ENCODE measurements at places on chromosomes 5 and 9. TPM values are rescaled to one million over a fixed set of nuclear protein-coding genes. Genes with fewer than 3 reads are reported as not detected.

The CCDC127 gene
- total RNA-seq, result 2.9 TPM

The IL17B gene
- total RNA-seq, result not detected

The FAM221B gene
- total RNA-seq, result not detected

The BTNL8 gene
- total RNA-seq, result not detected

The JAKMIP2 gene
- total RNA-seq, result 1.5 TPM

DNA sequence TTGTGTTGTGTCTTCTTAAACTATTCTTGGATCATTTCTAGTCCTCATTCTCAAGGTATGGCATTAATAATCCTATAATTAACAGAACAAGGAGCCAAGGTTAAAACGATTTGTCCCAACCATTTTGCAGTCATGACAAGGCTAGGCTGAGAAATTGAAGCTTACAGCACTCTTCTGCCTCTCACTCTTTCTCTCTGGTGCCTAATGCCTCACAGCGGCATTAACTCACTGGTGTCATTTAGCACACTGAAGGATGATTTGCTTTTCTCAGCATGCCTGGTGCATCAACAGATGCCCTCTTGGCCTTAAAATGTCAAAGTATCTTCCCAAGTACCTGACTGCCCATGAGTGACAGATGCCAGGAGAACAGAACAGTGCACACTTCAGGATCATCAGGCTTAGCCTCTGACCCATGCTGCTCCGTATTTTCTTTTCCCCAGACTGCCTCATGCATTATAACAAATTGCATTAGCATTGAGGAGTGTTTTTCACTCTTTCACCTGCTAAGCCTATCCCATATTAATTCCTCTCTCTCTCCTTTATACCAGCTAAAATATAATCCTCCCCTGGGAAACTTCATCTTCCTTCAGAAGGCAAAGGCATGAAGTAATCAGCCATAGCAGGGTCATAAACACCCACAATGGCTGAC is 61.1 kb upstream of the SV2C start:
- H3K4me3 ChIP-seq, result no peak overlapping the region
- H3K27me3 ChIP-seq, result no peaks in the 10 kb centered on the region
- no peak for DNase-seq
- H3K36me3 ChIP-seq, result no peaks in the 10 kb centered on the region
- H3K4me1 ChIP-seq, result no peaks in the 10 kb centered on the region

GRCh38 chr9:124768334-124768733 is 2.8 kb downstream of the NR6A1 start:
- no peaks in the 10 kb centered on the region for H3K27me3 ChIP-seq
- no peak for DNase-seq
- H3K27ac ChIP-seq, result no peak overlapping the region
- H3K36me3 ChIP-seq, result no peaks in the 10 kb centered on the region
- peak overlapping the region; percentile 97 for H3K4me3 ChIP-seq
- H3K4me1 ChIP-seq, result peaks cover 11% of the 10 kb centered on the region

DNA sequence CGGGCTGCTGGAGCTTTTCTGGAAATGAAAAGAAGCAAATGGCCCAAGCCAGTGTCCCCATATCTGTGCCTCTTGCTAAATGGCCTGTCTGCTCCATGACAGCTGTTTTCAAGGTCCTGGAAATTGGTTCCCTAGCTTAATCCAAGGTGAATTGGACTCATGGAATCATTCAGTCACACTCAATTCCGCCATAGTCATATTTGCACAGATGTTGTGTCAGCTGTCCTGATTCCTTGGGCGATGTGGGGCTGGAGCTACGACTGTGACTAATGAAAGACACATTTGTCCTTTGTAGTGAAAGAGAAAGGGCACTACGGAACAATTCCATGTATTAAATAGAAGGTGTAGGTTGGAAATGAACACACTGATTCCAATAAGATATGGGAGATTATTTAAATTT is 102.9 kb upstream of the MEGF10 start:
- H3K27me3 ChIP-seq, result no peaks in the 10 kb centered on the region
- no peak overlapping the region for H3K4me3 ChIP-seq
- no peak overlapping the region for H3K27ac ChIP-seq
- no peak for DNase-seq
- no peaks in the 10 kb centered on the region for H3K36me3 ChIP-seq
- no peaks in the 10 kb centered on the region for H3K4me1 ChIP-seq

- H3K27me3 ChIP-seq, result peaks cover 1% of the 10 kb centered on the region
- H3K4me1 ChIP-seq, result no peaks in the 10 kb centered on the region
- no peak overlapping the region for H3K4me3 ChIP-seq
- no peak for DNase-seq
Measured at GRCh38 chr5:115298811-115299210, 2.4 kb upstream of the CCDC112 start.

DNA sequence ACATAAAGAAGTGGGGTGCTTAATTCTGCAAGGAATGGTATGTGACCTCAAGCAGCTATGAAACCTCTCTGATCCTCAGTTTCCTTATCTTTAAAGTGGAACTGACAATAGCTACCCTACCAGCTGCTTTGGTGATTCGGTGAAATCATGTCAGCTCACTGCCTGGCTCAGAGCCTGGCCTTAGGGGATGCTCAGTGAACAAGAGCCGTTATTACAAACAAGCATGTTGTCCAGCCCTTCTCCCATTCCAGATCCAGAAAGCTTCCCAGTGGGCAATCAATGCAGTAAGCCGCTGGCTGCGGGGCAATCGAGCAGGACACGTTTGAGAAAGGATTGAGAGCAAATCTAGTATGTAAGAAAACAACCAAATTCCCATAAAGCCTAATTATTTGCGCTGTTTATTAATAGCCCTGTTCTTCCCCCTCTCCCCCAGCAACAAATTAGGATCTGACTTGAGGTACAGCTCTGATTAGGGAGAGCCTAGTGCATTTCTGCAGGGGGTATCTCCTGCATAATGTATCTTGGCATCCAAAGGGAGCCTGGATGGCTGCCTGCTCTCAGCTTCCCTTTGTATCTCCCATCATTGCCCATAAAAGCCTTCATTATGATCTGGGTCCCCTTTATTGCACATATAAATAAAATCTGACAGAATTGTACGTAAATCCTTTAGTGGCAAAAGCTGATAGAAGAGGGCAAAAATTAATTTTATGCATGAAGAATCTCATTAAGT is 371.4 kb downstream of the TMEM232 start:
- no peaks in the 10 kb centered on the region for H3K4me1 ChIP-seq
- no peak overlapping the region for H3K4me3 ChIP-seq
- DNase-seq, result no peak
- H3K36me3 ChIP-seq, result no peaks in the 10 kb centered on the region
- no peak overlapping the region for H3K27ac ChIP-seq

GRCh38 chr5:15003511-15003920 is 131.9 kb upstream of the ANKH start:
- DNase-seq, result peak; percentile 13
- H3K27me3 ChIP-seq, result no peaks in the 10 kb centered on the region
- no peaks in the 10 kb centered on the region for H3K36me3 ChIP-seq
- no peak overlapping the region for H3K4me3 ChIP-seq

- H3K4me1 ChIP-seq, result no peaks in the 10 kb centered on the region
- no peaks in the 10 kb centered on the region for H3K27me3 ChIP-seq
- DNase-seq, result no peak
- no peaks in the 10 kb centered on the region for H3K36me3 ChIP-seq
- H3K27ac ChIP-seq, result no peak overlapping the region
Measured at GRCh38 chr9:105445203-105445881, 2.5 kb upstream of the FSD1L start.

- H3K4me3 ChIP-seq, result peak overlapping the region; percentile 67
- peak overlapping the region; percentile 94 for H3K27ac ChIP-seq
- H3K36me3 ChIP-seq, result no peaks in the 10 kb centered on the region
- H3K27me3 ChIP-seq, result no peaks in the 10 kb centered on the region
- H3K4me1 ChIP-seq, result peaks cover 17% of the 10 kb centered on the region
- no peak for DNase-seq
Measured at GRCh38 chr5:43010935-43011315, 29.2 kb downstream of the ANXA2R start.

DNA sequence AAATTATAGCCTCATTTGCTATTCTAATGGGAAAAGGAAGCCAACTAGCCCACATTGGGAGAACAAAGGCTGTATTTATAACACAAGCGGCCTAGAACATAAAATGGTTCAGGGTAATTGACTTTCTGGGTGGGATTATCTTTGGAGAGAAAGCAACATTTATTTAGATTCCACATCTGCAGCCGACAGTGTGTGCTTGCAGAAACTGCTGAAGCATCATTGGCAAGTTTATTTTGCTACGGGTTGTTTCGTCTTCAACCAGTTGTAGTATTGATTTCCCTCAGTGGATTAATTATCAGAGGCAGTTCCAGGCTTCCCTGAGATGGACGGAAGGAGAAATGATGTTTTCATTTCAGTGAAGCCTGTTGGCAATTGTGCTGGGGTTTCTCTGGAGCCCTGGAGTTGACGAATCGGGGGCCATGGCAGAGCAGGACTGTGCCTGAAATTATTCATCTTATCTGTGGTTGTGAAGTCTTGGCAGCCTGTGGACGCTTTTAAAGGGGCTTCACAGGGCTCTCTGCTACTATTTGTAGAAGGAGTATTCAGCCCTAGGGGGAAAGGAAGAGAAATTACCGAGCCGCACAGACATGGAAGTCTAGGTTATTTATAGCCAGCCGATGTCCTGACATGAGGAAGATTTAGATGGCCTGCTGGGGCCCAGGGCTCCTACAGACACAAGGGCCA is 290.6 kb upstream of the IRX4 start:
- H3K4me1 ChIP-seq, result no peaks in the 10 kb centered on the region
- DNase-seq, result no peak
- no peak overlapping the region for H3K27ac ChIP-seq
- H3K4me3 ChIP-seq, result no peak overlapping the region

DNA sequence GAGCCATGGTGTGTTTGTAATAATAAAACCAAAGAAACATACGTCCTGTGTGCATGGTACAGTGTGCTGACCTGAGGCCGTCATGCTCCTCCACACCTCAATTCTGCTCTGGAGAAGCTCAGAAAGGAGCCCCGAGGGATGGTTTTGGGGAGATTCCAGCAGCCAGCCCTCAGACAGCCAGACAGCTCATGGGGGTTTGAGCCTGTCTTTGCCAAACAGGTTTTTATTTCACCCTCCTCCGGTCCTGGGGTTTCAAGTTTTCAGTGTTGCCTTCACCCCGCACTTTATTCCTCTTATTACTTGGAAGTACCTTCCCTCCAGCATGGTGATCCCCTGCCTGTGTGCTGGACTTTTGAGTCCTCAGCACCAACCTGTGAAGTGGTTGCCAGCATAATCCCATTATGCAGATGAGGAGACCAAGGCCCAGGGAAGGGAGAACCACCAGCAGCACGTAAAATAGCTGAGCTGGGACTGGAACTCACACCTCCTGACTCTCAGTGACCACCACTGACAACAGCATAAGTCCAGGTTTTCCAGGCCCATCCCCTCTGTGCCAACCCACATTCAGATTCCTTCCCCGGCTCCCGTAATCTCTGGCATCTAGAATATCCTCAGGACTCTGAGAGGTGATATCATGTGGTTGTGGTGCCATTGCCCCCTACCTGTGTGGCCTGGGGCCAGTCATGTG is 35.1 kb downstream of the TGFBI start:
- no peaks in the 10 kb centered on the region for H3K36me3 ChIP-seq
- H3K4me3 ChIP-seq, result no peak overlapping the region
- no peaks in the 10 kb centered on the region for H3K4me1 ChIP-seq
- no peak for DNase-seq
- H3K27me3 ChIP-seq, result no peaks in the 10 kb centered on the region

DNA sequence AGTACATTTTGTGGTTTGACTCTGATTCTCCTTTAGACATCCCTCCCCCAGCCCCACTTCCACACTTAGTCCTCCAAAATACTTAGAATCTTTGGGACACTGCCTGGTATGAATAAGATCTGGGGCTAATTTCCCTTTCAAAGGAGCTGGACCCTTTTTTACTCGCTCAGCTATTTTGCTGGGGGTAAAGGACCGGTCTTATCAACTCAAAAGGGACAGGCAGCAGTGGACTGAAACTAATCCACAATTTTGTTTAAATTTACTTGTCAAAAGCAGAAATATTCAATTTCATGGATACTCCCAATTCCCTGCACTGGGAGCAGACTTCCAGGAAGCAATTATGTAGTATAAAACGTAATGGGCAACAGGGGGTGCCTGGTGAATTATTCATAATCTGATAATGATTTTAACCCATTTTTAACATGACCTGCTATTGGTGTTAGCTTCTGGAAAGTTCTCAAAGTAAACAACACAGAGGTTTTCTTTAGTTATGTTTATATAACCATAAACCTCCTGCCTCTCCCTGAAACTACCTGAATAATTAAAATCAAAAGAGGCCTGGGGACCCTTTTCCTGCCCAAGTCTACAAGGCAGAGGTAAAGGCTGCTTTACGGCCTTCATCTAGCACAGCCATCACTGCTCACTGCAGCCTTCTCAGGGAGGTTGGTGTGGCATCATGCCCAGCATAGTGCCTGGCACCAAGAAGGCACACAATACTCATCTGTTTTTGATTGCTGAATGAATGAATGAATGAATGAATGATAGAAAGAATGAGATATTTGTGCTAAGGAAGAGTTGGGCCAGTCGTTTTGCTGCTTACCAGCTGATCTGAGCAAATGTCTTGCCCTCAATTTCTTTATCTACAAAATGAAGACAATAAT is 44.2 kb upstream of the GNPDA1 start:
- no peak for DNase-seq
- H3K4me1 ChIP-seq, result no peaks in the 10 kb centered on the region
- no peaks in the 10 kb centered on the region for H3K27me3 ChIP-seq

GRCh38 chr5:28807195-28807729 is 1768.9 kb upstream of the CDH9 start:
- no peak overlapping the region for H3K4me3 ChIP-seq
- no peak overlapping the region for H3K27ac ChIP-seq
- no peak for DNase-seq

DNA sequence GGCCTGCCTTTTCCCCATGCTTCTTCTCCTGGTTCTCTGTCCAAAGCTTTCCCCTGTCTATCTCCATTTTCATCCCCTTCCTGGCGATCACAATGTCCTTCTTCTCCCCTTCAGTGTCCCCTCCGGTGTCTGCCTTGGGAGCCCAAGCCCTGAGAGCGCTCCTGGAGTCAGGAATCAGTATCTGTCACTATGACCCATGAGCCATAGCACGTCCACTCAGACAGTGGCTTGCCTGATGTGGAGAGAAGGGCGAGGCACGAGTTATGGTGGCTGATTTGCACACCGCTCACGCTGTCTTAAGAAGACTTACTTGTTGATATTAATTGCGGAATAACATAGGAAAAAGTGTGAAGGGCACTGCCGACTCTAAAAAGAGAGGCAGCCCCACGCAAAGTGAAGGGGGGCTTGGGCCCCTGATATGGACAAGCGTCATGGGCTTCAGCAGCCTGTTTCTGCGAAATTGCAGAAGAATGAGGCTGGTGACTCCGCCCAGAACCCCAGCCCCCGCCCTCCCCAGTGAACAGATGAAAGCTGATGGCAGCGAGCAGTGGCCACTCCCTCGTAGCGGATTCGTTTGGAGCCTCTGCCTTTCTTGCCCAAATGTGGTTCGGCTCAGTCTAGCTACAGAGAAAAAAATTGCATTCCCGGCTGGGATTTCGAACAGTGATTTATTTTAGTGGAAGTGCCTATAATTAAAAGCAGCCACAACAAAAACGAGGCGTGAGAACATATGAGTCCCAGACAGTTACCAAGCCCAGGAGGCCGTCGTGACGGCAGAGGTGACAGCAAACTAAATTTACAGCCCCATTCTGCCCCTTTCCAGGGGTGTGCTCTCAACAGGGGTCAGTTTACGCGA is 149.8 kb downstream of the ICE1 start:
- no peak for DNase-seq
- H3K36me3 ChIP-seq, result no peaks in the 10 kb centered on the region
- no peak overlapping the region for H3K27ac ChIP-seq
- no peaks in the 10 kb centered on the region for H3K4me1 ChIP-seq
